Stimulated activated CD4-positive, alpha-beta T cell treated with anti-CD3 and anti-CD28 coated beads, Interleukin-4, amount 100 ng/mL, for 24 hours (primary cell): ENCODE measurements at places on chromosomes 3 and 15.

DNA sequence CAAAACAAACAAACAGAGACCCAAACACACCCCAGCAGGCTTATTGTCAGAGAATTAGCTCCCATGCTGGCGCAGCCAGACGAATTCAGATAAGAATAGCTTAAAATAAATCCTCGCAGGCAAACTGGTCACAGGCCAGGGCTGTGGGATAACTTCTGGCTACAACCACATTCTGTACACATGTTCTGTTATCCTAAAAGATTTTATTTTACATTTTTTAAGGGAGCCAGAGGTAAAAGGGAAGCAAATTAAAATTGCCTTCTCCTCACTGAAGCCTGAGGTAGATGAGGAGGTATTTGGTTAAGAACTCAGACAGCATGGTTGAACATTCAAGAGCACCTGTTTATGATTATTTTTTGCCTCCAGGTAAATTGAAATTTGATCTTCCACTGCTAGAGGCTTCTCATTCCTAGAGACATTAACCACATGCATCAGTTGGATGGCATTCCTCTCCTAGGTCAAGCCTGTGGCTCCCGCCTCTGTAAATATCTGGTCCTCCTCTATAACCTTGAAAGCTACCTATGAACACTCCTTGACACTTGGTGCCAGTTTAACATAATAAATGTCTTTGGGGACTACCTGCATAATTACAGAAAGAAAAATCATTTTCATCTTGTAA lies 190.3 kb downstream of the SATB1 start:
- no peak for DNase-seq

GRCh38 chr15:99252326-99252725 lies 1.0 kb downstream of the LRRC28 start:
- no peak for DNase-seq

DNA sequence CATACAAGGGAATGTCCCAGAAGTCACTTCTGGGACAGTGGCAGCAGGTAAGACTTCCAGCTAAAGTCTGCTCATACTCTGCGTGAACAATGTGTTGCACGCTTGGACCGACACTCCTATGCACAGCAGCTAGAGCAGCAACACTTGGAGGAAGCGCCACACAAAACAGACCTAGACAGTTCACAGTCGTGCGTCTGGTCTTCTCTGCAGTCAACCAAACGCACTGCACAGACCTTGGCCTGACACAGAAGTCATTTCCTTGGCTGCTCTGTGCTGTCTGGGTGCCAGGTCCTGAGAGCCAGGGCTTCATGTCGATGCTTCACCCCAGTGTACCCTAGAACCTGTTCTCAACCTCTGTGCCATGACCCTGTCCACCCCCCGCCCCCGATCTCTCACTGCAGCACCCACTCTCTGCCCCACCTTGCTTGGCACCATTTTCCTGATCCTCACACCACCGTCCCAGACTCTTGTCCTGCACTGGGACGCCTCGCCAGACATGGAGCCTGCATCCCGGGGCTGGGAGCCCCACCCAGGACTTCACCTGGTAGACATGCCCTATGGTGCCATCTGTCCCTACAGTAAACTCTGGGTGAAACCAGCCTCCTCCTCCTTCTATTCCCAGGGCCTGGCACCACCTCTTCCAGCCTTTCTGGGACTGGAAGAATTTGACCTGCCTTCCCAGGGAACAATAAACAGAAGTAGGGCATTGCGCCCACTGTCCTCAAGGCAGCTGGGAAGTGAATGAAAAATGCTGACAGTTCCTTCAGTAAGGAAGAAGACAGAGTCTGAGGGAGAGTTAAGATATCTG lies 3.1 kb downstream of the ATP10A start:
- DNase-seq = peak; percentile 44

GRCh38 chr15:99279290-99279689 lies 28.0 kb downstream of the LRRC28 start:
- DNase-seq = no peak

- no peak for DNase-seq
Observed at GRCh38 chr15:50112488-50113186, 6.4 kb downstream of the ATP8B4 start.

- no peak for DNase-seq
Observed at GRCh38 chr15:26455828-26456227, 317.0 kb downstream of the GABRB3 start.

- DNase-seq = no peak
Observed at GRCh38 chr15:45550436-45550835, 27.9 kb upstream of the SLC30A4 start.

GRCh38 chr3:177771780-177772179 lies 574.5 kb upstream of the TBL1XR1 start:
- DNase-seq = no peak

DNA sequence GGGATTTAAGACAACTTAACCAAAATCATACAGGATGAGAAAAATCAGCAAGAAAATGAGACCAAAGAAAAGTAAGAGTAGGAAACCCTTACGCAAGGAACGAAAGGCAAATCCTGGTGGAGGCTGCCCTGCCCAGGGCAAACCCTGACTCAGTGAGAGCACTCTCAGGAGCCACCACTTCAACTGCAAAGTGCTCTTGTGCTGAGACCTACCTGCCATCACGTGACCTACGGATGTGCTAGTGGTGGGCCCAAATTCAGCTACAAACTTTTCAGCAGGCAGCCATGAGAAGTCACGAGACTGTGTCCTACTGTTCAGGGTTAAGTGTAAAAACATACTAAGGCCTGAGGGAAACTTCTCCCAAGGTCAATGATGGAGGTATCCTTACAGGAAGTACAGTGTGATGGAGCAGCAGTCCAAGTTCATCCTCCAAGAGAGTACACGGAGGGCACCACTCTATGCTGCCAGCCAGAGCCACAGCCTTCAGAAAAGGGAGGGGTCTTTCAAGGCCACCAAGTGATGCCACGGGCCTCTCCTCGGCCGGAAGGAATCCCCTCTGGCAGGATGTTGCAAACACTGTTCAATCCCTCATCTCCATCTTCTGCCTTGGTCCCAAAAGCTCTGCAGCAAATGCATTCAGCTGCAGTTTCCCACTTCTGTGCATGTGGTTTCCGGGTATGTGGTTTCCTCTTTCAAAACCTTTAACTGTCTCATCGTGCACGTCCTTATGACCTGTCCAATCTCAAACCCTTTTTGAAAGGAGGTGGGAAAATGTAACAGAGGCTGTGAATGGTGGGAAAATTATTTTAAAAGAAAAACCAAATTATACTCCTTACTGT lies 9.5 kb downstream of the CHSY1 start:
- peak; percentile 55 for DNase-seq

DNA sequence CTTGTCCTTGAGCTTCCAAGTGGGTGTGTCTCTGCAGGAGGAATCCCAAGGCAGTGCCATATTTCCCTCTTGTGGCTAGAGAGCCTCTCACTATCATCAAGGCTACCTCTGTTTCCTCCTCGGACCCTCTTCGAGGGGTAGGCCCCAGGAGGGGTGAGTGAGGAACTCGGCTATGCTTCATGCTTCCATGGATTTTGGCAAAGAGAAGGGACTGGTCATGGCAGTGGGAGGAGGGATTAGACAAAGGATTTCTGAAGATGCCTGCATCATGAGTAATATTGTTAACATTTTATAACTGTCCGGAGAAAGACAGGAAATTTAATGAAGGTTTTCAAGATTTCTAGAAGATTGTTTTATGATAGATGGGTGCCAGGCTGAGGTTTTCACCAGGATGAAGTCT lies 241.5 kb downstream of the CLSTN2 start:
- DNase-seq = no peak

DNA sequence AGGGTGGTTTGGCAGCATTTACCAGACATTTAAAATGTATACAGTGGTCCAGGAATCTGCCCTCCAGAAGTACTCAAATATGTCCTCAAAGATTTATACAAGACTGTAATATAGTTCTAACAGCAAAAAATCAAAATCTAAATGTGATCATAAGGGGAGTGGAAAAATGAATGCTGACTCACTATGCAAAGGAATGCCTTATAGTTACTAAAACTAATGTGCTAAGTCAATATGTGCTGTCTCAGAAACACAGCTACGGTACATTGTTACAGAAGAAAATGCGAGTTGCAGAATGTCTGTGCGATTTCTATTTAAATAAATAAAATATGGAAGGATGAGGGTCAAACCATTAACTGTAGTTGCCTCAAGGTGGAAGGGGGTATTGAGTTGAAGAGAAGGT lies 230.1 kb upstream of the UBE2E1 start:
- no peak for DNase-seq

GRCh38 chr3:9101286-9101685 lies 138.0 kb upstream of the RAD18 start:
- DNase-seq = no peak

DNA sequence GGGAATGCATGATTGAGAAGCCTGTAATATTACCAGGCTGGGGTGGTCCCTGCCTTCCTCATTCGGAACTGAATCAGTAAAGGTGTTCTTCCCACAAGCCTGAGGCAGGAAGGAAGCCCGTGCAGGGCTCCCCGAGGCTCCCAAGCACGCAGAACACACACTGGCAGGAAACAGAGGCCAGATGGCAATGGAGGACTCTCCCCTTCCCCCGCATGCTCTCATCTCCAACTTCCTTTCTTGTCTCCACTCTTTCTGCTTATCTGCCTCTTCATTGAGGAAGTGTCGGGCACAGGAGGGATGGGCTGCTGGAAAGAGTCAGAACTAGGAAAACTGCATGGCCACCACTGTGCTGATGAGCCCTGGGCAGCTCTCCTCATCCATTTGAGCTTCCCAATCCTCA lies 123.5 kb downstream of the NUP210 start:
- no peak for DNase-seq

DNA sequence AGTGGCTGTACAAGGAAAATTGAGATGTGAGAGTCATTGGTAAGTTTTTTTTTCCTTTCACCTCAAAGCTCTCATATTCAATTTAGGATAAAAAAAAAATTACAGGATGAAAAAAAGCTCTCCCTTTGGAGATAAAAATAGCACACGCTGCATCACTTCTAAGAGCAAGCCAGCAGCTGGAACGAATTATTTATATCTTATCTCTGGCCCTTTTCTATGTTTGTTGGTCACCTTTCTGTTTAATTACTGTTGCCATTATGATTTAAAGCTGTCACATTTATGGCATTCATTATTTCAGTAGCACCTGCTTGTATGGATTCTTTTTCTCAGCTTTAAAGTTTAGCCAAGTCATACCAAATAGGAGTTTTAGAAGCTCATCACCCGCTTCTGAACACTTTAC lies 171.6 kb upstream of the PDZRN3 start:
- no peak for DNase-seq

GRCh38 chr15:83462953-83463433 lies 15.9 kb downstream of the SH3GL3 start:
- no peak for DNase-seq

- no peak for DNase-seq
Observed at GRCh38 chr3:116318370-116318769, 126.9 kb downstream of the LSAMP start.

GRCh38 chr3:124765197-124765840 lies 35.1 kb downstream of the UMPS start:
- no peak for DNase-seq

- no peak for DNase-seq
Observed at GRCh38 chr3:63768386-63768785, 50.7 kb upstream of the C3orf49 start.

GRCh38 chr3:8239718-8240695 lies 261.6 kb upstream of the LMCD1 start:
- peak; percentile 16 for DNase-seq

- DNase-seq = no peak
Observed at GRCh38 chr15:99712415-99712814, 20.8 kb downstream of the LYSMD4 start.

DNA sequence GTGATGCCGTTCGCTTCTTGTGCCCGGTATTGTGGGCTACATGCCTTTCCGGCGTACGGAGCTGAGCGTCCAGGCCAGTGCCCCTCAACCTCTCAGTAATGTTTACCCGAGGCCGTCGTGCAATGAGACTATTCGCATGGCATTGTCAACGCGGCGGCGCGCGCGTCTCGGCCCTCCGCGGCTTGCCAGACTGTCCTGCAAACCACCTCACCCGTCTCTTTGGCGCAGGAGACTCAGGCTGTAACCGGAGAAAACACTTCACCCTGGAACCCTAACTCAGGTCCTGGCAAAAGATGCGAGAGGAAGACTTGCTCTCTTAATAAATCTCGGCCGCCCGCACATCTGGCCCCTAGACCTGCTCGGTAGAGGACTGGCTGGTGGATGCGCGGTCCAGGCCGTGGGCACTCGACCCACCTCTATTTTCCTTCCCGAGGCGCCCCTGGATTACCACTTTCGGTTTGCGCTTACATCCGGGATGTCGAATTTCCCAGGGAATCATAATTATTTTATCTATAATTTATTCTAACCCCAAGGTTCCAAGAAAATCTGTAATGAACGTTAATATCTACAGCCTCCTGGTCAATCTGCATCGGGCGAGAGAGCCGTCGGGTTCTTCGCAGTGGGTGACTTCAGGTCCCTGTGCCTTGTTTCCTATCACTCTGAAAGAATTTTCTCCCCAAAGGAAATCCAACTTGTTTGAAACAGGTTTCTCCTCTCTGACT lies 71.8 kb upstream of the POLG start:
- no peak for DNase-seq

DNA sequence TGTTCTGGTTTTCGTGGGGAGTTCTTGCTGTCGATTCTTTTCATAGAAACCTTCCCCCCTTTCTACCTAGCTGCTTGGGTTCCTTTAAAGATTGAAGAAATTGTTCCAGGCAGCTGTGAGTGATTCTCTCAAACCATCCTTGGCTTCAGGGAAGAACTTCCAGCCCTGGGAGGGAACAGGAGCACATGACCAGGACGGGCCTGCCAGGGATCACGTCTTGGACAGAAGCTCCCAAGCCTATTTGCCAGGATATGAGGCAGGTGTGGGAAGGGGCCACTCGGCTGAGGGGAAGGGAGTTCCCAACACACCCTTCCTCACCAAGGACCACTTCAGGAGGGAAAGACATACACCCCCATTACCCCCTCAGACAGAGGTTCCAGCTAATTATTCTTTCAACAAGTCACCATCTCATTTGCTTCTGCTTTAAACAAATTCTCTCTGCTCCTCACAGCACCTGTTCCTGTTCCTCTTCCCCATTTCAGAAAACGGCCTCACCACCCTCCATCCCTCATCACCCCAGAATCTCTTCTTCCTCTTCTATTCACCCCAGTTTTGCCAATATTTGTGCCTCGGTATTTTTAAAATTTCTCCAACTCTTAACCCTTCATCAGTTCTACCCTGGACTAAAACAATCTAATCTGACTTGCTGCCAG lies 62.5 kb downstream of the WHAMM start:
- DNase-seq = no peak
